Stimulated activated CD4-positive, alpha-beta T cell treated with anti-CD3 and anti-CD28 coated beads, TNF-alpha, amount 100 ng/mL, for 24 hours (primary cell): ENCODE measurements at places on chromosomes 6 and 20.

- no peak for DNase-seq
Observed at GRCh38 chr6:109336221-109336961, 45.9 kb downstream of the CD164 start.

DNA sequence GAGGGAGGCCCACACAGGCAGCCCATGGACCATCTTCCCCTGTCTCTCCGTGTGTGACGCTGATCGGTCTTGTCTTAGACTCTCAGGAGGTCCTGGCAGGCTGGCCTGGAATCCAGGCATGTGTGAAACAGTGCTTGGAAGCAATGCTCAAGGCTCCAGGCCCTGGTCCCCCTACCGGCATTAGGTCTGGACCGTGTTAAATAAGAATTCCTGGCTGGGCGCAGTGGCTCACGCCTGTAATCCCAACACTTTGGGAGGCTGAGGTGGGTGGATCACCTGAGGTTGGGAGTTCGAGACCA, 13.0 kb downstream of the IP6K3 start:
- DNase-seq, result no peak

DNA sequence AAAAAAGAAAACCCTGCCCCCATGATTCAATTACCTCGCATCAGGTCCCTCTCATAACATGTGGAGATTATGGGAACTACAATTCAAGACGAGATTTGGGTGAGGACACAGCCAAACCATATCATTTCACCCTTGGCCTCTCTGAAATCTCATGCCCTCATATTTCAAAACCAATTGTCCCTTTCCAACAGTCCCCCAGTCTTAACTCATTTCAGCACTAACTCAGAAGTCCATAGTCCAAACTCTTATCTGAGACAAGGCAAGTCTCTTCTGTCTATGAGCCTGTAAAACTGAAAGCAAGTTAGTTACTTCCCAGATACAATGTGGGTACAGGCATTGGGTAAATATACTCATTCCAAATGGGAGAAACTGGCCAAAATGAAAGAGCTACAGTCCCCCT, 536.1 kb downstream of the MEI4 start:
- DNase-seq, result no peak

GRCh38 chr6:143564484-143565017, 53.0 kb upstream of the FUCA2 start:
- no peak for DNase-seq

DNA sequence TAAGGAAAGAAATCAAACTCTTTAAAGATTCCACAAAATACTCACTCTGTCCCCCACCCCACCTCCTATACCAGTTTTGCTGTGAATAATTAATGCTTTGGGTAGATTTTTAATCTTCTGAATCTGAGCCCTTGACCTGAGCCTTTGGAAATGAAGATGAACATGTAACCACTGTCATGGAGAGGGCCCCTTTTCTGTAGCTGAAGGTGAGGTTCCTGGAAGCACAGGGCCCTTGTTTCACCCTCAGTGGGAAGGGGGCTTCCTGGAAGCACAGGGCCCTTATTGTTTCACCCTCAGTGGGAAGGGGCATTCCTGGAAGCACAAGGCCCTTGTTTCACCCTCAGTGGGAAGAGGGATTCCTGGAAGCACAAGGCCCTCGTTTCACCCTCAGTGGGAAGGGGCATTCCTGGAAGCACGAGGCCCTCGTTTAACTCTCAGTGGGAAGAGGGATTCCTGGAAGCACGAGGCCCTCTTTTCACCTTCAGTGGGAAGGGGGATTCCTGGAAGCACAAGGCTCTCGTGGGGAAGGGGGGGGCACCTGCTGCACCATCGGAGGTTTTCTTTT, 75.7 kb downstream of the DACT2 start:
- DNase-seq, result no peak

GRCh38 chr6:88871498-88871897, 91.9 kb downstream of the RNGTT start:
- DNase-seq, result no peak

DNA sequence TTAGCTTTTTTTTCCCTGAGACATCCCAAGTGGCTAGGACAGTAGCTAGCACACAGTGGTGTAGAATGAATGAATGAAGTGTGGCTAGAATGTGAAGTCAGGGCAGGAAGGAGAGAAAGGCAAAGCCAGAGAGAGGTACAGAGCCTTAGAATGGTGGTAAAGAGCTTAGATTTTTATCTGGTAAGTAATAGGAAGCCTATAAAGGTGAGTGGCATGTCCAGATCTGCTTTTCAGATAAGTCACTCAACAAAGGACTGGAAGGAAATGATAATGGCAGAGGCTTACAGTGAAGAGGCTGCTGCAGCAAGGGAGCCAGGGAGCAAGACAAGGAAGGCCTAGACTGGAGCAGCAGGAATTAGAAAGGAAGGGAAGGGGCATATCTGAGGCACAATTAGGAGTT, 96.0 kb upstream of the PRDM1 start:
- DNase-seq, result no peak

DNA sequence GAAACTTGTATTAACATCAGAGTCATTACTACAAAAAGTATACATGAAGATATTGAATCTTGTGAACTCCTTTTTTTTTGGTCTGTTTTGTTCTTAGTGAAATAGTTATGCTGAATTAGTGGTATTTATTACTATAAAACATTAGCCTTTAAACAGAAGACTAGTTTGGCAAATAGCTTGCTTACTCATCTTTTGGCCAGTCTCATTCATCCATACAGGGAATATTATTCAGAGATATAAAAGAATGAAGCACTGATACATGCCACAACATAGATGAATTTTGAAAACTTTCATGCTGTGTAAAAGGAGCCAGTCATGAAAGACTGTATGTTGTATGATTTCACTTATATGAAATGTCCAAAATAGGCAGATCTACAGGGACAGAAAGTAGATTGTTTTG, 205.9 kb downstream of the ZFAND3 start:
- no peak for DNase-seq

GRCh38 chr6:62265906-62266525, 20.0 kb downstream of the KHDRBS2 start:
- DNase-seq, result no peak

GRCh38 chr6:148983966-148984365, 237.1 kb downstream of the UST start:
- no peak for DNase-seq

- DNase-seq, result no peak
Observed at GRCh38 chr6:33344701-33345697, 27.5 kb upstream of the ZBTB22 start.

- no peak for DNase-seq
Observed at GRCh38 chr20:46182276-46183200, 64.4 kb downstream of the CD40 start.

DNA sequence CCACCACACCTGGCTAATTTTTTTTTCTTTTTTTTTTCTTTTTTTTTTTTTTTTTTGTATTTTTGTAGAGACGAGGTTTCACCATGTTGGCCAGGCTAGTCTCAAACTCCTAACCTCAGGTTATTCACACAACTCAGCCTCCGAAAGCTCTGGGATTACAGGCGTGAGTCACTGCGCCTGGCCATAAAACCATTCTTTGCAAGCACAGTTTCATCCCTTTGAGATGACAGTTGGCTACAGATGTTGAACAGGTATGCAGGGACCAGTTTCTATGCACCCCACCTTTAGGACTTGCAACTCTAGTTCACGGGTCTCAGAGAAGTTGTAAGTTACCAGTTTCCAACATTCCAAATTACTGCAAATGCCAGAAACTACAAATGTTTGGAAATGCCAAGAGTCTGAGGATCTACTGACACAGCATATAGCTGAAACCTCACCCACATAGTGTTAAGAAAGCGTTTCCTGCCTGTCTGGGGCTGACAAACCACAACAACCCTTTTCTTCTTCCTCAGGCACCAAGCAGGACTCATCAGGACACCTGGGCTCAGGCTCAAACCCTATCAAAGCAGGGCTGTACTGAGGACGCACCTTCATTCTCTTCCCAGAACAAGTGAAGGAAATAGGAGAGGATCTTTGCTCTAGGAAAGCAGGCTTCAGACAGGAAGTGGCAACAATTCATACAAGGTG, 22.9 kb downstream of the ARHGAP18 start:
- DNase-seq, result no peak

GRCh38 chr6:113629975-113630737, 227.0 kb upstream of the MARCKS start:
- DNase-seq, result no peak
